ENCODE measurements at places on chromosomes 2 and 18. TPM values are rescaled to one million over a fixed set of nuclear protein-coding genes. Genes with fewer than 3 reads are reported as not detected.
A peak's percentile ranks its signal among the peaks of the same experiment; 100 is the strongest.

GRCh38 chr2:9163306-9164111 is 43.1 kb upstream of the ASAP2 start:
- no peak for DNase-seq

GRCh38 chr2:5548991-5549715 is 143.0 kb upstream of the SOX11 start:
- peak; percentile 15 for DNase-seq

- DNase-seq, result no peak
Measured at GRCh38 chr2:126749537-126749936, 93.6 kb downstream of the GYPC start.

GRCh38 chr2:224729435-224729834 is 13.3 kb upstream of the CCDC195 start:
- DNase-seq, result no peak

DNA sequence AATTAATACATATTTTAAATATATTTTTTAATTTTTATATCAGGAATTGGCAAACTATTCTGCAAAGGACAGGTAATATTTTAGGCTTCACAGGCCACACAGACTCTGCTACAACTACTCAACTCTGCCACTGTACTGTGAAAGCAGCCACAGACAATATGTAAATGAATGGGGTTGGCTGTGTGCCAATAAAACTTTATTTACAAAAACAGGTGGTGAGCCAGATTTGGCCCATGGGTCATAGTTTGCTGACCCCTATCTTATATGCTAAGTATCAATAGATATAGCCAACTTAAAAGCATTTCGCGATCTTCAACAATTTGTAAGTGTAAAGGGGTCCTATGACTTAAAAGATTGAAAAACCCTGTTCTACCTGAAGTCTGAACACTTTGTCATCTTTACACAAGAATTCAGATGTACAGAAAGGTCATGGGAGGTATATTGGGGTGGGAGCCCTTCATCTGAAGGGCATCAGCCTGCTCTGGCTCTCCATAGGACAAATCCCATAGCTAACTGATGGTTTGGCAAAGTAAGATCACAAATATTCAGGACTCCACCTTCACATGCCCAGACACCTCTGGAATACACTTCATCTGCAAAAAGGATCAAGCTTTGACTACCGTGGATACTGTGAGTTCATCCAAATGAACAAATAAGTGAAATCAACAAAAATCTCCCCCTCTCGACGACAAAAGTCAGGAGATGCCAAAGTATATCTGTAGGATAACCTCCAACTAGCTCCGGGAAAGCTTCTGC is 65.9 kb downstream of the C1D start:
- DNase-seq, result no peak

DNA sequence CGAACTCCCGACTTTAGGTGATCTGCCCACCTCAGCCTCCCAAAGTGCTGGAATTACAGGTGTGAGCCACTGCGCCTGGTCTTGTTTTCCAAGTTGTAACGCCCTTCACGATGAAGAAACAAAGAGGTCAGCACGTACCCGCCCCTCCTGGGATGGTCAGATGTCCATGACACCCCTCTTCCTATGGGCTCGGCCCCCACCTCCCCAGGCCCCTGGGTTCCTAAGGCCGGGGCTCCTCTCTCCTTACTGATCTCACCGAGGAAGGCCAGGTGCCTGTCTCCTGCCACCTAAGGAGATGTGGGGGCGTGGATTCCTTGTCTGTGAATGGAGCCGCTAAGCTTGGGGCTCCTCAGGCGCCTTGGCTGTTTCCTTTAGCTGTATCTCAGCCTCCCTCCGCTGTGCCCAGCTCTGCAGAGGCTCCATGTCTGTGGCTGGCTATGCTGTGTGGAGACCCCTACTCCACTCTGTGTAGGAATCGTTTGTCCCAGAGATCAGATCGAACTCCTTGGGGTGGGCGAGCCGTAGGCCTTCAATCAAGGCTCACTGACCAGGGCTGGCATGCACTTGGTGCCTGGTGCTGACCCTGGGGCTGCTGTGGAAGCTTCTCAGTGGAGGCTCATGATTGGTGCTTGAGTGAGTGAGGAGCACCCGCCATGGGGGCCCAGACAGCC is 8.8 kb downstream of the COLEC11 start:
- DNase-seq, result no peak

- no peak for DNase-seq
Measured at GRCh38 chr18:36503477-36503876, 206.0 kb downstream of the FHOD3 start.

GRCh38 chr2:86027922-86028765 is 77.5 kb downstream of the POLR1A start:
- DNase-seq, result no peak

- no peak for DNase-seq
Measured at GRCh38 chr2:189657867-189658266, 3.4 kb upstream of the ASNSD1 start.

GRCh38 chr2:62822549-62822948 is 117.0 kb downstream of the EHBP1 start:
- DNase-seq, result no peak

GRCh38 chr2:190119257-190119656 is 56.7 kb upstream of the MSTN start:
- DNase-seq, result no peak

The IL18R1 gene
- polyA plus RNA-seq, result 2.5 TPM

The PID1 gene
- 1.8 TPM for polyA plus RNA-seq

The LYPD6B gene
- 0.21 TPM for polyA plus RNA-seq

The MROH2A gene
- not detected for polyA plus RNA-seq

The LIMS2 gene
- 8.7 TPM for polyA plus RNA-seq

The LRRC30 gene
- polyA plus RNA-seq, result not detected

Measured in AG04450 (cell line).